ENCODE measurements at places on chromosomes 7 and 10.

GRCh38 chr10:78702186-78702585 lies 366.6 kb upstream of the ZMIZ1 start:
- no peak for DNase-seq

GRCh38 chr7:95503271-95504131 lies 17.8 kb downstream of the ASB4 start:
- DNase-seq, result no peak

- no peak for DNase-seq
These were observed 7.5 kb upstream of the GPER1 start for GRCh38 chr7:1080252-1080920.

DNA sequence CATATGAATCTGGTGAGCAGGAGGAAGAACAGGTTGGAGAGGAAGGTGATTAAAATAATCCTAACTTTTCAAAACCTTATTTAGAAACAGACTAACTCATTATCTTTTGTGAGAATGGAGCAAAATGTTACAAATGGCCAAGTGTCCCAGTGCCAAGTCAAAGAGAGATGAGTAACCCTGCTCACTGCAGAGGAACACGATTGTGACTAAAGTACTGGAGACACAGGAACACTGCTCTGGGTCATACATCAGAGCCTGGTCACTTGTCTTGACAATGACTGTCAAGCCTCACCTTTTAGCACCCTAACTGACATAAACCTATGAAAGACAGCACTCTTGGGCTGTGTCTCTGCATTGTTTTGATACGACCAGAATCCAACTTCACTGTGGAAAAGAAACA lies 108.8 kb downstream of the SGMS1 start:
- no peak for DNase-seq

All from activated CD8-positive, alpha-beta memory T cell treated with anti-CD3 and anti-CD28 coated beads for 1 hour (primary cell).